NCI-H2171 (cell line): ENCODE measurements at places on chromosomes 16 and 17.

DNA sequence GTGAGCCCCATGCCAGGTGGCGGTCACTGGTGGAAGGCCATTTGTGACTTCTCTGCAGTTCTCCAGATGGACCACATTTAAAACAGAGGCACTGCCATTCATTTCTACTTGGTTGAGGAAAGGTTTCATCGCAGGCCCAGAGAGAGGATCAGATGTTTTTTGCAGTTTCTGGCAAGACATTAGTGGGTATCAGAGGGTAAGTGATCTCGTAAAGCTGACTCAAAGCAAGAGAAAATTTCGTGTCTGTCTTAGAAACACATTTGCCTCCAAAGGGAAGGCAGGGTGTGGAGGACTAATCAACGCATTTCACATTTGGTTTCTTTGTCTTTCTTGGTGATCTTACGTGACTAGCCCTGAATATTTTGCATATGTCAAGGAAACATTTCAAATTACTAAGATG lies 81.8 kb downstream of the PRKCB start:
- DNase-seq = no peak

DNA sequence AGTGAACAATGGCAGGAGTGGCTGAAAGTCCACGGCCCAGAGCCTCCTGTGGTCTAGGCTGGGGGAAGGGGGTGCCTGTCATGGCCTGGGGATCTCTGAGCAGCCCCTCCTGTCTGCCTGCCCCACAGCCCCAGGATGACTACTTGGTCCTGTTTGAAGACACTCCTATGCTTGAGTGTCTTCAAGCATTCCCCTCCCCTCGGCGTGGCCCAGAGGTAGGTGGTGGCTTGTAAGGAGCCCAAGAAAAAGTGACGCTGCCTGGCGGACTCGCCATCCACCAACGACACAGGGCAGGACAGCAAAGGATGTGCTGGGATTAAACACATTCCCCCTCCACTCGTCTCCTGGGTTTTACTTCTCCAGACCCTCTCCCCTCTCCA lies 5.7 kb downstream of the SULT1A1 start:
- no peak for DNase-seq

- no peak for DNase-seq
Observed at GRCh38 chr17:19705201-19705600, 11.2 kb downstream of the SLC47A2 start.

DNA sequence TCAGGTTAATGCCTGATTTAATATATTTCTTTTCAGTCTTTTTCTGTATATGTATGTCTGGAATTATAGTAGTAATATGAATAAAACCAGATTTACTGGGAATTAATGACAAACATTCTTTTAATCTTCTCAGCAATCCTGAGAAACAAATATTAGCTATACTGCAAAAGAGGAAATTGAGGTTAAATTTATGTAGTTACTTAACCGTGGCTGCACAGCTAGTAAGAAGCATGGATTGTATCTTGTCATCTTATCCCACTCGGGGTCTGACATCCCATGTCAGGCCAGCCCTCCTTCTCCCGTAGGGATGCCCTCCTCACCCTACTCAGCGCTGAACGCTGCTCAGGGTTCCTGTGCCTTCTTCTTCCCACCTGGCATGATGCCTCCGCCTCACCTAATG lies 143.0 kb downstream of the FTO start:
- DNase-seq = no peak
